ENCODE measurements at places on chromosomes 7 and 10.

GRCh38 chr10:80504158-80504811 is 33.4 kb upstream of the SH2D4B start:
- DNase-seq: no peak

DNA sequence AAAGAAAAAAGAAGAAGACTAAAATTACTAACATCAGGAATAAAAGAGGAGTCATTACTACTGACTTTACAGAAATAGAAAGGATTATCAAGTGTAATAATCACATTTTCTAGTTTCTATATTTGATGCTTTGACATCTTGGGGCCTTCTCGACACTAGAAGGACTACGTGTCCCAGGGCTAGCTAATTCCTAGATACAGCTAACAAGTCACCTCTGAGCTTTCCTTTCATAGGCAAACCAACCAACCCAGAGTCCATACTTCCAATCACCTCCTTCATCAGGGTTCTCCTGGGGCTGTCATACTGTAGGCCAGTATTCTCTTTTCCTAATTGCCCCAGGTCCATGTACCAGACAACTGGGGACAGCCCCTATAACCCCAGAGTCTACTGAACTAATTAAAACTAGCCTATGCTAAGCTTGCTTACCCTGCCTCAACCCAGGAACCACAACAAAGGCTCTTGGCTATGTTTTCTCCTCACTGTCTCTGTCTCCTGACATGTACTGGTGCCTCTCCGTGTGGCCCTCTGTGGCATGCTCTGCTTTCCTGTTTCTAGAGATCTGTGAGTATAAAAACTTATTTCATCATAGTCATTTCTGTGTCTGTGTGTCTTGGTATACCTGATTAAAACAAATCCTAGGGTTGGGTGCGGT is 6.7 kb upstream of the PARP12 start:
- no peak for DNase-seq

GRCh38 chr7:52838981-52839411 is 196.4 kb upstream of the POM121L12 start:
- no peak for DNase-seq

GRCh38 chr7:56092789-56093531 is at the start of gene PHKG1:
Gene PHKG1 (minus strand): TSS chr7:56092952. CDS start chr7:56088941, 4,011 bp downstream.
- DNase-seq: no peak

GRCh38 chr7:124257638-124258308 is 224.9 kb upstream of the TMEM229A start:
- no peak for DNase-seq

- no peak for DNase-seq
Observed at GRCh38 chr7:55475855-55476803, 96.2 kb downstream of the VOPP1 start.

- no peak for DNase-seq
Observed at GRCh38 chr7:780081-780480, 52.2 kb upstream of the SUN1 start.

- no peak for DNase-seq
Observed at GRCh38 chr7:27248911-27249723, 6.5 kb downstream of the EVX1 start.

DNA sequence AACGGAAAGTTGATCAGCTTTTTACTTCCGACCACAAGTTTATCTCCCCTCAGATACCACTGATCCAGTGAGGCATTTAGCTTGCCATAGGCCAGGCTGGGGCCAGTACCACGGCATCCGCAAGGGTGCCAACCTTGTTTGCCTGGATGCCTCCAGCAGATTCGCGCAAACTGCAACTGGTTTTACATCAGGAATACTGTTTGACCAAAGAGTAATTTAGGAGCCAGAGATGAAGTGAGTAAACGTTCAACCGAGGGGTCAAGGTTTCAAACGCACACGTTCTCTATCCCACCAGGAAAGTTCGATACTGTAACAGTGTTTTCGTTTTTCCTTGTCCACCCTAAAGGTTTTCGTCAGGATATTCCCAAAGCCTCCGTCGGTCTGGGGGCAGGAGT is 266 bp upstream of the MDFIC start:
- no peak for DNase-seq

DNA sequence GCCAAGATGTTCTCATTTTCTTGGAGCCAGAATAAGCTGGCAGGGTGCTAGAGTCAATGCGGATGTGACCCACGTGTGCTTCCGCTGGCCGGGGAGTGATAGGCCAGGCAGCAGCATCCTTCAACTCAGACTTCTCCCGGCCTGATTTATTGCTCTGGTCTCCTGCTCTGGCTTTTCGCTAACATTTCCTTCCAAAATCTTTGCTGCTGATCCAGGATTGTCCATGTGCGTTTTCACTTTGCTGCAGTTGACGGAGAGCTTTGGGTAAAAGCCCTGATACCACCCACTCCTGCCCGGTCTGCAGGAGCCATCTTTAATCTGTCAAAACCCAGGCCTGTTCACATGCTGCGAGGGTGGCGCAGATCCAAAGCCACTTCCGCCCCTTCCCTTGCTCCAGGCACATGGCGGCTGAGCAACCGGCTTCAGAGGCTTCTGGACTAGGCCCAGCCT is 106.8 kb downstream of the CYP26A1 start:
- DNase-seq: no peak

- DNase-seq: no peak
Observed at GRCh38 chr10:113131613-113132261, 181.7 kb downstream of the TCF7L2 start.

DNA sequence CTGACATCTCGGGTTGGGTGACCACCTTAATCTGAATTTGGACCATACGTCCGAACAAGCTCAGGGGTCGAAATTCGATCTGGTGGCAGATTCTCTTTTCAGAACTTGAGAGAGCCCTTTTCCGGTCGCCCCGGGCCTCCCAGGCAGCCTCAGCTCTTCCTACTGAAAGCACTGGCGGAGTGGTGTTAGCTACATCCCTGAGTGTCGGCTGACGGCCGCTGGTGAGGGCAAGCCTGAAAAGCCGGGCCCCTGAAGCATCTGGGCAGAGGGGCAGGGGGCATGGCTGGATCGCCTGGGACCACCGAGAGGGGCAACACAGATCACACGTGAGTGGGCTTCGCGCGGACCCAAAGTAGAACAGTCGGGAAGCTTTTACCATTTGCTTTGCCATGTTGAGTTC is 116.1 kb downstream of the SMURF1 start:
- no peak for DNase-seq

DNA sequence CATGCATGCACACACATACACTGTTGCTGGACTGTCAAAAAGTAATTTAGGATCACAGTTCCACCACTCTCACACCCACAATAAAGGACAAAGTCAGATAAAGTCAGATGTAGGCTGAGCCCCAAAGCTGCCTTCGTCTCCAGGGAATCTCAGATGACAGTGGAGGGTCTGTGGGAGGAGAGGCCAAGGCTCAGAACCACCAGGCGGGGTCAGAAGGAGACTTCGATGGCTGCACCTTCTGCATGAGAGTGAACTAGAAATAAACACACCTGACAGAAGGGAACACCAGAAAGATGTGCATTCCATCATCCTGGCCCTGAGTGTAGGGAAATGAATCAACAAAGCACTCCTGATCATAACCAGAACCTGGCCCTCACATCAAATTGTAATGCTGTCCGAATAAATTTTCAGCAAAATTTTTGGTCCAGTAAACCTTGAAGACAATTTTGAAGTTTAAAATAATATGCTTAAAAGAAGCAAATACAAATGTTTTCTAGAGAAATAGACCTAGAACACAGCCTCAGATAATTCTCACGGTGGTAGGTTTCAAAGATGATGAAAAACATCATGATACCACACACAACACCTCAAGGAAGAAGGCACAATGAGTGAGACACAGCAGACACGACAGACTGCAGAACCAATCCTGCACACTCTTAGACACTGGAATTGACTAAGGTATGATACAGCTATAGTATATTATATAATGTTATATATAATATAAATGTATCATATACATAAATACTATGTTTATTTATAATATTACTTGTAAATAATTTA is 269.8 kb upstream of the KLF6 start:
- DNase-seq: no peak

- no peak for DNase-seq
Observed at GRCh38 chr10:97686301-97686961, 610 bp downstream of the AVPI1 start.

DNA sequence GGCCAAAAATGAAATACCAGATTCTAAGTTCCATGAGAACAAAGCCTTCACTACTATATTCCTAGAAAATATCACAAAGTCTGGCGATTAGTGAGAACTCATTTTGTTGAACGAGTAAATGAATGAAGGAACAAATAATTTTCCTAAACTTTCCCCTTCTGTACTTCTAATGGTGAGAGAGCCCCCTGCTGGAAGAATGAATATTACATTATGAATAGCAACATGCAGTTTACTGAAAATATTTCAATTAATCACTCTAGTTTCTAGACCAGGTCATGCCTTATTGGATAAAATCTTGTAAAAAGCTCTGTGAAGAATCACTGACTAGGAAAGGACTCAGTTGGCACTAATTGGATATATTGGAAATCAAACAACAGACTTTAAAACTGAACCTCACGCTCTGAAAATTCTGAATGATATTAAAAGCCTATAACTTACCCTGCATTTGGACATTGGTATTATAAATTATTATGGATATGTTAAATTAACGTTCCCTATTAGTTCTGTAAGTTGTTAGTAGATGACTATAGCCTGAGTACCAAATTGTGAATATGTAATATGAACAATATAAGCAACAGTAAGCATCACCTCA is 32.4 kb upstream of the MTPN start:
- DNase-seq: peak; percentile 34
